Adrenal gland (tissue), 19 donors: ENCODE measurements at places on chromosomes 1 and 21. TPM values are rescaled to one million over a fixed set of nuclear protein-coding genes. Genes with fewer than 3 reads are reported as not detected.

FAM89A gene
- 11.3 TPM for polyA plus RNA-seq

SORT1 gene
- 14.6 TPM for polyA plus RNA-seq

OR2L5 gene
- polyA plus RNA-seq = not detected

ZBTB37 gene
- 4.2 TPM for polyA plus RNA-seq

GBP3 gene
- 10.1 TPM for polyA plus RNA-seq

OLIG2 gene
- polyA plus RNA-seq = not detected

C1orf141 gene
- polyA plus RNA-seq = not detected

GUCA2B gene
- not detected for polyA plus RNA-seq

CCDC28B gene
- 47.7 TPM for polyA plus RNA-seq

PRXL2B gene
- 39.7 TPM for polyA plus RNA-seq
